ENCODE measurements at places on chromosomes 7 and 10.

DNA sequence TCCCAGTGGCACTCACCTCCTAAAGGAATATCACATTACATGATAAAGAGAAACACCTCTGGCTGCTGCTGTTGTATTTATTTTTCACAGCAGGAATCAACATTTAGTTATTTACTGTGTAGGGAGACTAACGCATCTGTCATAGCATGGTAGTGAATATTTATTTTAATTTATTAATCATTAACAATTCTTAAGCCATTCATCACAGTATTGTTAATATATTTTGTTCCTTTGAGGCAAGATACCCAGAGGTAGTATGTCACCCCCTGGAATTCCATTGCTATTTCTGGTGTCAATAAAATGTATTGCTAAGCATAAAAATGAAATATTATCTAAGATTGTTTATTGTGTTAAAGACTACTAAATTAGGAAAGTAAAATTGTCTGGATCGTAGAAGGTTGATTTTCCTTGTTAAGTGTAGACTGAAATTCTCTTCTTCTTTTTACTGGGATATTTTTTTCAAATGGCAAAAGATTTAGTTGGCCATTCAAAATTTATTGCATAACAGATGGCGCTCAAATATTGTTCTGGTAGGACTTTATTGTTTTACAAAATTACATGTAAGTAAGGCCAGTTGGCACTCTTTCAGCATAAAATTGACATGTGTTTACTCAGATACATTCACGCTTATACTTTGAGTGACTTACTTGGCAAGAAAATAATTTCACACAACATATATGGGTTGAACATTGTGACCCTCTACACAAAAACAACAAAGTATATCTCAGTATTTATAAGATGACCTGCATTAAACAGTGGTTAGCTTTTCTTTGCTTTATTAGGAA, 1358.7 kb upstream of the SORCS1 start:
- DNase-seq = no peak

GRCh38 chr7:139725858-139726484, 51.8 kb downstream of the HIPK2 start:
- no peak for DNase-seq

DNA sequence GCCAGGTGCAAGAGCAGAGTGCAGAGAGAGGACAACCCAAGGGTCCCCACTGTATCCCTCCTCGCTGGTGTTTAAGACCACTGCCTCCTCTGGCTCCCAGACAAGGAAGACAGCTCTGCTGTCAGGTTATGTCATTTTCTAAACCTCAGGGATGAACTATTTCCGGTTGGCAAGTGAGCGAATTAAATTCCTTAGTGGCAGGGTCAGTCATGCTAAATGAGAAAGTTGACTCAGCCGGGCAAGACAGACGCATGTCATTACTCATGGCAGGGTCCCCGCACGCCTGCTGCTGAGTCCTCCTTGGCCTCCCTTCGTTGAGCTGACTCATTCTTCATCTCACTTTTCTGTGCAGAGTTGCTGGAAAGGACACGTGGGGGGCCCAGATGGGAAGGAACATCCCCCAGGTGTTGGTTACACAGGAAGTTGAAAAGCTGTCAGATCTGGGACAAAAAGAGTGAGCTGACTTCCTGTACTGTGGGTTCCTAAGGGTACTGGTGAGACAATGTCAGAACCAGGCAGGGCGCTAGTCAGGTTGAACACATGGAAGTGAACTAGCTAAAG, 47.1 kb upstream of the UCN3 start:
- DNase-seq = peak; percentile 73

DNA sequence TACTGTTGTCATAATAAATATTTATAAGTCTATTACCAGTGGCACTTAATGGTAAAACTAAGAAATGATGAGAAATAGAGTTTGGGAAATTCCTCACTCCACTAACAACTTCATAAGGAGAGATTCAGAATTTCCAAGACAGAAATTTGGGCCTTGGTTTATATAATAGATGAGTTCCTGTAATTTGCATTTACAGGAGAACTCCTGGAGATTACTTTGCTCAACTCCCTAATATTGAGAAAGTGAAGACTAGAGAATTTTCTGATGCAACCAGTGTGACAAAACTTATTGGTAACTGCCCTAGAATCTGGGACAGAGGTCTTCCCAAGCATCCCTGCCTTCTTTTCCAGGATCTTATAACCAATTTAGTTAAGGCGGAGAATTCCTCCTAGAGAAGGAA, 49.1 kb upstream of the GSAP start:
- DNase-seq = no peak

DNA sequence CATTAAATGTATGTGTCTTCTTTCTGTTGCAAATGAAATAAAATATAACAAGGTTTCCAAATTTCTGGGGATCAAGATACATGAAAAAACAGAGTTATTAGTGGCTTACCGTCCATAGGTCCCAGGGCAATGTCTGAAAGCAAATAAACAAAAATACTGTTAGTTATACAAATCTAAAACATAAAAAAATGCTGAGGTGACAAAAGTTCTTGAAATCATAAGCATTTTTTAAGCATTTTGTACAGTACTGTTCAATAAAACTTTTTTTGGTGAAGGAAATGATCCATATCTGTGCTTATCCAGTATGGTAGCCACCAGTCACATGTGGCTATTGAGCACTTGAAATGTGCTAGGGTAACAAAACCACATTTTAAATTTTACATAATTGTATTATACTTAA, 158.6 kb upstream of the TARP start:
- no peak for DNase-seq

DNA sequence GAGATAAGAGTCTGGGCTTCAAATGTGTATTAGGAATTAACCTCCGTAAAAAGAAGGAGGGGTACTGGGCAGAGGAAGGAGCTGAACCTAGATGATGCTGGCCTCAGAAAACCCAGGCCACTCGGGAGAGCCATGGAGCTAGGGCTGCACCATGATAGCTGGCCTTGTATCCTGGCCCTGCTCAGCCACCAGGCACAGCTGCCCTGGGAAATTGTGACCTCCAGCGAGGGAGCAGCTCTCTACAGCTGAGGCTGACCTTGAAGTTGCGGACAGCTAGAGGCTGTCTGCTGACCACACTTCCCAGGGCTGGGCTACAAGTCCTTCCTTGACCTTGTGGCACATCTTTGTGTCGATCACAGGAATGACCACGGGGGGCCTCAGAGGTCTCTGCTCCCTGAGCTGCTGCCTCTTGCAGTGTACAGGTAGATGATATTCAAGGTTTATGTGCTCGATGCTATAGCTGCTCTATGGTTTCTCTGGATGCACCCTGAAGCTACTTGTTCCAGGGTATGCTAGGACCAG, 38.3 kb upstream of the SLC35B4 start:
- no peak for DNase-seq

GRCh38 chr7:128427289-128427891, 17.6 kb upstream of the IMPDH1 start:
- no peak for DNase-seq

- DNase-seq = no peak
Measured at GRCh38 chr10:11209830-11210181, 192.1 kb downstream of the CELF2 start.

DNA sequence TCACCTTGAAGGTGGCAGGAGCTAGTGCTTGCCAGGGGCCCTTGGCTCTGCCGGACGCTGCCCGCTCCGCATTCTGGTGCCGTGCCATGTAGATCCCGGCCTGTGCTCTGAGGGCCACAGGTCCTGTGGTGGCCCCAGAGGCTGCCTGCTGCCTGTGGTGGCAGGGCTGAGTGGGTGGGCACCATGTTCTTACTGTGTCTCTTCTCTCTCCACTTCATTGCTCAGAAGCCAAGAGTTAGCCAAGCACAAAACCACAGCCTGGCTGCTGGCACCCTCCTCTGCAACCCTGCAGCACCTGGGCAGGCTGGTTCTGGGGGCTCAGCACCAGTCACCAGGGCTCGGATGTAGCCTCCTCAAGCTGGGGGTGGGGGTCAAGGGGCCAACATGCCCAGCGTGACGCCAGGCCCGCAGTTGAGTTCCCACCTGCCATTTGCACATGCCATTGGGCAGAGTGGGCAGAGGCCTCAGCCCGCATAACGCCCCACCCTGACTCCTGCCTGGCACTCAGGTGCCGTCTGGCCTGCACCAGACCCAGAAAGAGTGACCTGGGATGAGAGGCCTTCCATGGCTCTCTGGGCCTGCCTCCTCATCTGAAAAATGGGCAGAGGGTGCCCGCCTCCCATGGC, 16.3 kb downstream of the ZMIZ1 start:
- DNase-seq = no peak

DNA sequence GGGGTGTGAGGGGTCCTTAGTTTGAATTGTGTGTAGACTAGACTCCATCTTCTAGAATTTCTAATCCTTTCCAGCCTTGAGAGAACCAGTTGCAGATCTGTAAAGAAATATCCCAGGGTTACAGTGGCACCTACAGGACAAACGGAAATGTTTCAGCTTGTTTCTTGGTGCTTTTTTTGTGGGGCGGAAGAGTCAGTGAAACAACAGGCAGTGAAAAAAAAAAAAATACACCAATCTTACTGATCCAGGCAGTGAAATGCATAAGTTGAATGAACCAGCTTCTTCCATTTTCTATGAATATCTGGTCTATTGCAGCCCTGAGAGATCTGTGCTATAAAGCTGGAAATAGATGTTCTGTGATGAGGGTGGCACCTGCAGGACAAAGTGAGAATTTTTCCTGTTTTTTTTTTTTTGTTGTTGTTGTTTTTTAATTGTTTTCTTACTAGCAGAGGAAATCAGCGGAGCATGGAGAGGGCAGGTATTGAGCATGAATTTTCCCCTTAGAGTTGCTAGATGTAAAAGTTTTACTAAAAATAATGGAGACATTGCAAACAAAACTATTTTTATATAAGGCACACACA, 81.9 kb upstream of the DYNC1I1 start:
- DNase-seq = no peak

DNA sequence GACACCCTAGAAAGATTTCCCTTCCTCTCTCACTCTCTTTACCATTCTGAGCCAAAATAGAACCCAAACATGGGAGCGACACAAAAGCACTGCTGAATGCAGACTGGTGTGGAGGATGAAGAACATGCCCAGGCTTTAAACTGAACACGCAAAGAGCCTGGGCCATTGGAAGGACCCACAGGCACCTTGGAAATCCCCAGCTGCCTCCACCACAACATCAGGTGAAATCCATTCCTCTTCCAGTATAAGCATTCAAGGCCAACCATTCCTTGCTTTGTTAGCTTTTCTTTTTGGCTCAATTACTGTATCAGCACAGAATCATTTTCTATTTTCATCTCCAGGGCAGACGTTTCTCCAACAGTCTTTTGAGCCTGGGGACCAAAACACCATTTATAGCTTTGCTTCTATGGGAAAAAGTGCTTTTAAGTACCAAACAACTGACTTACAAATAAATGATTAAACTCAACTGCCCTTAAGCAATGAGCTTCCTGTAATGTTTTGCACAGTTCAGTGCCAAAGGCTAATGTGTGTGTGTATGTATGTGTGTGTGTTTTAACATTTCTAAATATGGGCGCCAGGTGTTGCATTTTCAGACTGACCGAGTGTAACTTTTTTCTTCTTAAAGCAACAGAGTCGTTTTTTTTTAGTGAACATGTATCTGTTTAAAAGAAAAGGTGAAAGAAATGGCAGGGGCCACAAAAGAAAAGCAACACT, 16.2 kb upstream of the BLNK start:
- DNase-seq = no peak

DNA sequence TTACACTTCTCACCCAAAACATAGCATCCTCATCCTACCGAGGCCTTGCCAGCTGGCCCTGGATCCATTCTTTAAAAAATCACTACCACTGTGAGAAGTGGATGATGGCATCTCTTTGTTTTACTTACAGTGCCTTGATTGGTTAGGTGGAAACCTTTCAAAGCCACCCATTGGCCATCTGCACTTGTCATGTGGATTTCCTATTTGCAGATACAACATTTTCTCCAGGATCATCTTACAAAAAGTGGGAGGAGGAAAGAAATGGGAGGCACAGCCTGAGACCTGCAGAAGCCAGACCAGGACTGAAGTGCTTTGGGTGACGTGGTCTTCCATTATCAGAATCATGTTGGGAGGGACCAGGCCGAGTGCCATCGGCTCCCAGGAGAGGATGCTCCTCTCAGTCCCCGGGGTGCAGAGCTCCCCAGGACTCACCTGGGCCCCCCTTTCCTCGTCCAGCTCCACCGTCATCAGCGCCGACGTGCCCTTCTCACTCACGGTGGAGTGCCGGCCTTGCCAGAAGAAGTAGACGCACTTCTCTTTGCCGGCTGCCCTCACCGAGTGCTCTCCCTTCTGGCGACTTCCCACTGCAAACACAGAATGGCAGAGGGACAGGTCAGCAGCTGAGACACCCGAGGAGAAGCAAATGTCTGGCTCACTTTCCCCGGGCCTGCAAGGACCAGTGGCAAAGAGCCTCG, 161.2 kb downstream of the SVIL start:
- DNase-seq = no peak
